Activated CD8-positive, alpha-beta T cell treated with anti-CD3 and anti-CD28 coated beads, Interleukin-2, amount 10 ng/mL, durations not matched to agents 7 days and 5 days (primary cell): ENCODE measurements at places on chromosomes 16 and 17. TPM values are rescaled to one million over a fixed set of nuclear protein-coding genes. Genes with fewer than 3 reads are reported as not detected.
A peak's percentile ranks its signal among the peaks of the same experiment; 100 is the strongest.

DNA sequence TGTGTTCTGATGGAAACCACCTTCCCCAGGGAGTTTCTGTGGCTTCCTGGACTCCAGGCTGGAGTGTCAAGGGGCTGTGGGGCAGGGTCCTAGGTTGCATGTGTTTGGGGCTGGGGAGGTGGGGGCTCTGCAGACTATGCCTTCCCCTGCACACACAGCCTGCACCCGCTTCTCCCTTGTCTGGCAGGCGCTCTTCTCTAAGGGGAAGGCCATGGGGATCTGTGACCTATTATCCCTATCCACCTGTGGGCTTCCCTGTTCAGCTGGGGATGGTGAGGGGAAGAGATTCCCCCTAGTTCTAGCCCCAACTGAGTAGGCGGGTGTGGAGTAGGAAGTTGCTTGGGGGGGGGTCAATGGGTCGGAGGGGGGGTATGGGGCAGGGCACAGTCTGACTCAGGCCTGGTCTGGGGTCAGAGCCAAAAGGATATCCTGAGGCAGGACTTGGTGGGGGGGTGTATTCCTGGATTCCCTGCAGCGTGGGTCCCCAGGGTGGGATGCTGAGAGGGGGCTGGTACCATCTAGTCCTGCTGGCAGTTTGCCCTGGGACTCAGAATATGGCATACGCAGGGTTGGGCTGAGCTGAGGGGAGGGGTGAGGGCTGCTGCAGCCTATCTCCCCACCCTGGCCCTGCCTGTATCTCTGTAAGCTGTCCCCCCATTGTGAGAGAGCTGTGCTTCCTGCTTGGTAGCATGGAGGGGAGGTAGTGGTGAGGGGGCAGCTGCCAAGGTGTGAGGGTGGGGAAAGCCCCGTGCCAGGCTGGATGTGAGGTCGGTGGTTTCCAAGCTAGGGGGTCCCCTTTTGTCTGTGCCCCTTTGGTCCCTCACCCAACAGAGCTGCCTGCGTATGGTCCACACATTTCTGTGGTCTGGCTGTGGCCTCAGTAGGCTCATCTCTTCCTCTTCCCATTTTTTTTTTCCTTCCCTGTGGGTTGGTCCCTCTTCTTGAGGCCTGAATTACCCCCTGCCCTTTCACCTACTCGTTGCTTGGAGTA, 14.7 kb downstream of the RARA start:
- peak; percentile 72 for DNase-seq

The PPP1R27 gene
- total RNA-seq: not detected

DNA sequence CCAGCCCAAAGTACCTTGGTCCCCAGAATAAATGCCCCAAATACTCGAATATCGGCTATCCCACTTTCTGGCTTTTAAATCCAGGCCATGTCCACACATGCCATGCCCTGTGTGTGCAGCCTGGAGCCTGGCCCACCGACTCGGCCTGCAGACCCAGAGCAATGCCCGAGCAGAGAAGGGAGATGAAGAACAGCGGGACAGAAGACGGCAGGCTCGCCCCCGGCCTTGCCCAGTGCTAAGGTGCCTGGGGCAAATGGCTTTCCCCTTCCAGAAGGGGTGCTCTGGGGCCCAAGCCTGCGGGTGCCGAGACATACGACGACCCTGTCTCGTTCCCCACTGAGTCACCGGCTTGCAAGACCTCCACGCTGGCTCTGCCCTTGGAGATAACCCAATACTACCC, 8.0 kb downstream of the CLUH start:
- DNase-seq: no peak

The RNF112 gene
- total RNA-seq: not detected

The MPO gene
- not detected for total RNA-seq

The PRAC2 gene
- not detected for total RNA-seq

- no peak for DNase-seq
Observed at GRCh38 chr17:66720027-66720426, 114.9 kb upstream of the CACNG5 start.

The ABCC12 gene
- total RNA-seq: not detected

DNA sequence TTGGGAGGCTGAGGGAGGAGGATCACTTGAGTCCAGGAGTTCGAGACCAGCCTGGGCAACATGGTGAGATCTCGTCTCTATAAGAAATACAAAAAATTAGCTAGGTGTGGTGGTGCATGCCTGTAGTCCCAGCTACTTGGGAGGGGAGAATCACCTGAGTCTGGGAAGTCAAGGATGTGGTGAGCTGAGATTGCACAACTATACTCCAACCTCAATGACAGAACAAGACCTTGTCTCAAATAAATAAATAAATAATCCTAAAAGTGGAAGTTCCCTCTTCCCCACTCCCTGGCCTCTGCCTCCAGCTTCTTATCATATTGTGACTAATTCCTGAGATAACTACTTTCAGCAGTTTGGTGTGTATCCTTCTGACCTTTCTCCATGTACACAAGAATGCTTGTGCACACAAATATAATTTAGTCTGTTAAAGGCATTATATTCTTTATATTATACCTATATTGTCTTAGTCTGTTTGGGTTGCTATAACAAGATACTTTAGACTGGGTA, 23.5 kb upstream of the DNAJA2 start:
- DNase-seq: no peak

The KRTAP16-1 gene
- not detected for total RNA-seq

The CLUH gene
- total RNA-seq: 64.9 TPM

- no peak for DNase-seq
Observed at GRCh38 chr16:86571530-86571915, 4.9 kb downstream of the FOXC2 start.

GRCh38 chr17:61619493-61619892, 28.5 kb upstream of the NACA2 start:
- no peak for DNase-seq

The TAT gene
- not detected for total RNA-seq

DNA sequence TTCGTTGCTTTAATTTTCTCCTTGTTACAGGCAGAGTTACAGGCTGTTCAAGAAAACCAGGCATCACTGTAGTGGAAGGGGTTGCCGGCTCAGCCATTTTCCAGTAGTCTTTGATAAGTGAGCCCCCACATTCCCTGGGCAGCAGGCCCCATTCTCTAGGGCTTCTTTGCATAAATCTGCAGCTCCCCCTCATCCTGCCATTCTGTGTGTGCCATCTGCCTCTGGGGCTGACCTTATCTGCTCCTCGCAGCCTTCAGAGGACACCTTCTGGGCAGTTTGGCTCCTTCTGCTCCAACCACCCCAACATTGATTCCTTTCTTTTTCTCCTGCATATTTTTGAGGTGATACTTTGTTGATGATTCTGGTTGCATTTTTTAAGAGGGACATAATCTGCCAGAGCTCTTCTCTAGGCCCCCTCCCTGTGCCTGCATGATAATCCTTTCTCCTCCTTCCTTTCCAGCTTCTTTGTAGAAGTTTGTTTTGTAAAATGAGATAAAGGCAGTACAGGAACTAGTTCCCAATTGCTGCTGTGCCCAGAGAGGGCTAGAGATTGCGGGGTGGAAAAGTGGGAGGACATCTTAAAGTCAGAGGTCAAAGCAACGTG, 17.1 kb downstream of the RND2 start:
- no peak for DNase-seq

GRCh38 chr16:54673313-54673712, 257.4 kb upstream of the IRX5 start:
- no peak for DNase-seq

DNA sequence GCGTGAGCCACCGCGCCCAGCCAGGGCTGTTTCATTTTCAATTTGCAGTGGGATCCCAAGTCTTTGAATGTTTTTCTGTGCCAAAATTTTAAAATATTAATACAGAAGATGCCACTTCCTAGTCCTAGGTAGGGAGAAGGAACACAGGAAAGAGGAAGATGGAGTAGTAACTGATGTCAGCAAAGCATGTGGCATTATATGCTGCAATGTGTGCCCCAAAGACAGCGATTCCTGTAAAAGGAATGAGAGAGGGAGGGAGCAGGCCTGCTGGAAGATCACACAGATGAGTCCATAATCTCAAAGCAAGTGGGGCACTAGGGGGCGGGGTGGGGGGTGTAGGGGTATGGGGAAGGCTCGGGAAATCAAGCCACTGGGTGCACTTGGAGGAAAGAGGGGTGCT, 23.4 kb upstream of the SSTR2 start:
- DNase-seq: no peak

The SNF8 gene
- total RNA-seq: 125 TPM

The SAT2 gene
- 21.4 TPM for total RNA-seq

- no peak for DNase-seq
Observed at GRCh38 chr17:73827627-73828291, 183.5 kb upstream of the SDK2 start.

- no peak for DNase-seq
Observed at GRCh38 chr16:84228256-84228838, 11.5 kb downstream of the KCNG4 start.

DNA sequence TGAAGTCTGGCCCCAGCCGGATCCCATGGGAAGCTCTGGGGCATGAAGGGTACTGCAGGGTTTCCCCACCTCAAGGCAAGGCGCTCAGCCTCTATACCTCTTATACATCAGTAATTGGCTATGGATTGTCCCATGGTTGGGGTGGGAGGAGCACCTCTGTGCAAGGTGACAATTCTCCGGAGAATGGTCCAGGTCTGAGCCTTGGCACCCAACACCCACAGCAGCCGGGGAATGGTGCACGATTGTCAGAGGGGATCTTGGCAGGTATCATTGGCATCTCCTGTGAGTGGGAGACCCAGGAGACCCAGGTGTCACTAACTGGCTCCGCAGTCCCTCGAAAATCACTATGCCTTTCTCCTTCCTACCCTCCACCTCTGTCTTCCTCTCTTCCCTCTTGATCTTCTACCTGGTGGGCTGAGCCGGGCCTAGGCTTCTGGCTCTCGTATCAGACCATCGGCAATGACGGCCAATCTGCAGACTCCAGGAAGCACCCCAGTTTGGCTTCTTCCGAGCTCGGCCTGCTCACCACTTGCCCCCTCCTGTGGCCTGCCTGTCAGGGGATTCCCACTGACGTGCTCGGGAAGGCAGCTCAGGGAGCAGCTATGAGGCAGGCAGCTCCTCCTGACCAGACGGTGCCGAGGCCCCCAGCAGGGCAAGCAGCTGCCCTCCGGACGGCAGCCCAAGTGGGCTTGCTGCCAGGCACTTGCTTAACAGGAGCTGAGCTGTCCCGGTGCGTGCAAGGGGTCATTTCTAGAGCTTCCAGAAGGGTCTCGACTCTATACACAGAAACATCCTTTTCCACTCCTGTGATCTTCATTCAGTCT, 10.0 kb upstream of the CALB2 start:
- peak; percentile 10 for DNase-seq

The KLHL10 gene
- total RNA-seq: not detected

DNA sequence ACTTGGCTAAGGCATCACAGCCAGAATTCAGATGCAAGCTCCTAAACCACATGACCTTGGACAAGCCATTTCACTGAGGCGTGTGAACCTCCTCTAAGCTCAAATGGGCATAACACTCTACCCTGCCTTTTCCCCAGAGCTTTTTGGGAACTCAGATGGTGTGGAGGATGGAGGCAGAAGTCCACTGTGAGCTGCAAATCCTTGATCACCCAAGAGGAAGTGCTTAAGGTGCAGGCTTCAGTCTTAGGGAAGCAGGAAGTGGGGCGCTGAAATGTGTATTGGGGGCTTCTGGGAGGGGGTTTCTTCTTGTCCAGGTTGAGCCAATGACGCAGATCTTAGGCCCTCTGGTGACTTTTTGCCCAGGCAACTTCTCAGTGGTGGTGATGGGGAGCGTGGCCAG, 12.9 kb downstream of the CIITA start:
- DNase-seq: no peak

- no peak for DNase-seq
Observed at GRCh38 chr17:75602644-75603043, 15.0 kb downstream of the MYO15B start.

- DNase-seq: no peak
Observed at GRCh38 chr16:75244844-75245758, 6.3 kb downstream of the BCAR1 start.

DNA sequence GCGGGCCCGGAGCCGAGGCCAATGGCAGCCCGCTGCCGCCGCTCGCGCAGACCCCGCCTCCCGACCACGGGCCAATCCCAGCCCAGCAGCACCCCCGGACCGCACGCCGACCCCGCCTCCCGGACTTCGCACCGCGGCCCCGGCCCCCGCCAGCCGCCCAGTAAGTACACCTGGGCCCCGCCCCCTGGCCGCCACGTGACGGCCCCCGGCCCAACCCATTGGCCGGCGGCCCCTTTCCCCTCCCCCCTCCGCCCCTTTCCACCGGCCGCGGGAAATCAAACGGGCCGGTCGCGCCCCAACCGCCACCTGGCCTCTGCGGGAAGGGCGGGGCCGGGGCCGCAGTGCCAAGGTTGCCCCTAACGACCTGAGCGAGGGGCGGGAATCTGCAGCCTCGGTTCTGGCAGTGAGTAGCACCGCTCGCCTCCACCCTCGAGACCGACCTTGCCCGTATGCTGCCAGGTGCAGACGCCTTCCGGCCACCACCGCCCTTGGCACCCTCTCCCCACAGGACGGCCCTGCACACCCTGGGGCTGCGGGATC, at the start of gene YBX2:
YBX2 (minus strand) TSS at position 26 of the 540 bp plus-strand sequence. CDS start 139 bp downstream, outside the sequence.
- peak; percentile 85 for DNase-seq

DNA sequence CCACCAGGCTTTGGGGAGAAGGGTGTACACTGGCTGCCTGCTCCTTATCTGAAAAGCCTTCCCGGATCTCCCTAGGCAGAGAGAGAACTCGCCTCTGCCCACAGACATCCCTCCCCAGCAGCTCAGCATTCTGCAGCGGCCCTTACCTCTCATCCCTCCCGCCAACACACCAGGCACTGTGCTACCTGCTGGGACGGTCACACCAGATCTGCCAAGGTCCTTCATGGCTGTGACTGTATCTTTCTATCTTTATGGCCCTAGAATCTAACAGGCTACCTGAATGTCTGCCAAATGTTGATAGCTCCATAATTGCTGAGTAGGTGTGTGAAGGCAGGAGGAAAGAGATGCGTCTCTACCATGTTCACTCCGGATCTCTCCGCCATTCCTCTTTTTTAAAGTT, 7.9 kb downstream of the TSNAXIP1 start:
- no peak for DNase-seq

DNA sequence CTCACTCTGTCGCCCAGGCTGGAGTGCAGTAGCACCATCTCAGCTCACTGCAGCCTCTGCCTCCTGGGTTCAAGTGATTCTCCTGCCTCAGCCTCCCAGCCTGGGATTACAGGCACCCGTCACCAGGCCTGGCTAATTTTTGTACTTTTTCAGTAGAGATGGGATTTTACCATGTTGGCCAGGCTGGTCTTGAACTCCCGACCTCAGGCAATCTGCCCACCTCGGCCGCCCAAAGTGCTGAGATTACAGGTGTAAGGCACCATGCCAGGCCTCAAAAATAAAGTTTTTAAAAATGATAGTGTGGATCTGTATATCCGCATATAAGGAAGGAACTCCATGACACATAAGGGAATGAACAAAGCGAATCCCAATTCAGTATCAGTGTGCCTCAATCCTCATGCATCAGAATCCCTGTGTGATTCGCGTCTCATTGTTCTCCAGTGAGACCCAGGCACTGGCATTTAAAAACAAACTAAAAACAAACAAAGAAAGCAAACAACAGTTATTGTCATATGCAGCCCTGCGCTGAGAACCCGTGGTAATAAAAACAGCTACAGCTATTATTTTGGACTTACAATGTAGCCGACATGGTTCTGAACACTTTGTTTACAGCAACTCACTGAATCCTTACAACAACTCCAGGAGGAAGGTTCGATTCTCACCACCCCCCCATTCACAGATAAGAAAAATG, 54.1 kb upstream of the CREBBP start:
- DNase-seq: no peak

GRCh38 chr17:78771758-78772382, 10.2 kb downstream of the CYTH1 start:
- DNase-seq: no peak

The RNF135 gene
- total RNA-seq: 7.2 TPM

- DNase-seq: peak; percentile 75
Observed at GRCh38 chr17:6831661-6832263, at the start of gene TEKT1. Gene TEKT1 (minus strand): TSS chr17:6831729. CDS start chr17:6830376, 1,353 bp downstream.

- DNase-seq: peak; percentile 67
Observed at GRCh38 chr17:79803997-79804855, 7.3 kb upstream of the CBX8 start.

The PIK3R5 gene
- total RNA-seq: 77.9 TPM
